Fibroblast of villous mesenchyme (primary cell): ENCODE measurements at places on chromosomes 6 and 20.

DNA sequence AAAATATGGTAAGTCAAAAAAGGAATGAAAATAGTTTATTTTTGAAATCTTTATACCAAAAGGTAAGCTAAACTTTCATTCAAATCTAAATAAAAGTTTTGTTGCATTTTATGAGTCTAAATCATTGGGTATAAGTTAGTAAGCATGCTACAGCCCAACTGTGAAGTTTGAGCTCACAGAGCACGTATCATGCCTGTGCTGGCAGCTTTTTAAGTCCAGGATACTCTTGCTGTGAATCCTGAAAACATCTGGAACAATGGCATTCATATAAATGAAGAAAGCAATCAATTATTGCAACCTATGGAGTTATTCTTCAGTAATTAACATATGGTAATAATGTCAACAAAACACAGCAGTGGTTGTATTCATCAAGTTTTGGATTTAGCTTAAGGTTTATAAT is 656.9 kb downstream of the RFPL4B start:
- no peak for DNase-seq

DNA sequence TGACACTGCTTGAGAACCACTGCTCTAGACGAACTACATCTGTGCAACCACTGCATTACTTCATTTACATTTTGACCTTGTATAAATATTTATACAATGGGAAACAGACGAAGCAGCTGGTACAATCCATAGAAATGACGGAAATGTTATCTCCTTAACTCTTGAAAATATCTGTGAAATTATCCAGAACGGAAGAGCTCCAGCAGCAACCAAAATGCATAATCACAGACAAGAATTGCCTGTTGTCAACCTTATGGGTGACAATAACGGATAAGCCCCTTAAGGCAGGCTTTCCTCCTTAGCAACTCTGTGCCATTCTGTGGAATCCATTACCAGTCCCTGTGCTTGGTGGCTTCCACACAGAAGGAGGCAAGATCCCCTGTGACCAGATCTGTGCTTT is 115.4 kb downstream of the DTNBP1 start:
- peak; percentile 90 for DNase-seq

DNA sequence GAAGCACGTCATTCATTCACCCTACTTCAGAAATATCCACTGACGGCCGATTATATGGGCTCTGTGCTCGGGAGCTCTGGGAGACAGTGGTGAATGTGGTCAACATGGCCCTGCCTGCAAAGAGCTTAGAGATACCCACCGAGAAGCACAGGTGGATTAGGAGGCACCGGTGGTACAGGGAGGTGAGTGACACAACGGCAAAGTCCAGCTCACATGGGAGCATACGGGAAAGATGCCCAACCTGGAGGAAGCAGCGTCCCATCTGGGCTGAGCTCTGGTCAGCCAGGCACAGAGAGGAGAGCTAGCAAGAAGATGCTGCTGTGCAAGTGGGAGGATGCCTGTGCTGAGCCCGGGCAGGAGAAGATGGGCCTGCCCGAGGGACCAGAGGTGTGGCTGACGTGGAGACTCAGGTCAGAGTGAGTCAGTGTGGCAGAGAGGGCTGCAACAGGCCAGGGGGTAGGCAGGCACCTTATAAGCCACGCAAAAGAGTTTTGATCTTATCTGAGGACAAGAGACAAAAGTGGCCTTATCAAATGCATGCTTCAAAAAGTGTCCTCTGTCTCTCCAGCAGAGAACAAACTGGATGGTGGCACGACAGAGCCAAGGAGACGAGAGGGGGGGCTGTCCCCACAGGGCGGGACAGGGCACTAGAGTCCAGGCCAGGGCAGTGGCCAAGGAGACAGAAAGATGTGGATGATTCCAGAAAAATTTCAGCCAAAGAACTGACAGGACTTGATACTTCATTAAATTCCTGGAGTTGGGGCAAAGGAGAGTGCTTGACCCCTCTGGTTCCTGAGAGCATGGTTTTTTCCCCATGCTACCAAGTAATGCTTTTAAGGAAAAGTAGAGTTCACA is 214.6 kb upstream of the SNX9 start:
- DNase-seq = no peak

- DNase-seq = no peak
Observed at GRCh38 chr20:25364180-25364788, 26.4 kb downstream of the ABHD12 start.

DNA sequence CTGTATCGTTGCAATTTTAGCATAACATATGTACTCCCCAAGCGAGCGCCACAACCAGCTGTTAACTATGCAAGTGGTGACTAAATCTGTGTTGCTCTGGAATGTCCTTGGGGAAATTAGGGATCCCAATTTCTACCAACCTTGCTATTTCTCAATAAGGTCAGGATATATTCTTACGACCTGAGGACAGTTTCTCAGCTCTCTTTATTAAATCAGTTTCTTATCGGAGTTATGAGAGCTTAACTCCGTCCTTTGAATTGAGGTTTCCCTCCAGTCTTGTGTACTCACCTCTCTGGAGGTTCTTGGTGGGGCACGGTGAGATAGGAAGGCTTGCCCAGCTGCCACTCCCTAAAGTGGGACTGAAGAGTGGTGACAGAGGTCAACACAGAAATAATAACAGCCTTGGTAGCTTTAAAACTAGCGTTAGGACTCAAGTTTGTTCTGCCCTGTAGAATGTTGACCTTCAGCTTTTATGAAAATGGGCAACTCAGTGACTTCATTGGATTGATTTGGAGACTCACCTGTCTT is 694 bp downstream of the MRPS18B start:
- no peak for DNase-seq

DNA sequence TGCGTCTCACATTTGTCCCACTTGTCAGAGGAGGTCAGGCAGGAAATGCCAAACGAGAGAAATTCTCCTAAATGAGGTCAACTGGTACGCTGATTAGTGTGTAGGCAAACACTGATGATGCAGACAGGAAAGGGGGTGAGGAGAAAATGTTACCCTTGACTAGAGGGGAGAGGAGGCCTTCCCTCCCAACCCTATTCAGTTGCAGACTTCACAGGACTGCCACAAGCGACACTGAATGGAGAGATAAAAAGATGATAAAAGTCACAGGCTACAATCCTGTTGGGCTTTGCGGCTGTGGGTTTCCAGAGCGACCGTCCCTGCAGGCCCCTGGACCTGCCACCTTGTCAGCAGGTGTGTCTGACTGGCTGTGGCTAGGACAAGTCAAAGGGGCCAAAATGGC is 569.4 kb downstream of the CDH26 start:
- no peak for DNase-seq

GRCh38 chr6:31243508-31243907 is 28.4 kb downstream of the HLA-C start:
- DNase-seq = no peak

DNA sequence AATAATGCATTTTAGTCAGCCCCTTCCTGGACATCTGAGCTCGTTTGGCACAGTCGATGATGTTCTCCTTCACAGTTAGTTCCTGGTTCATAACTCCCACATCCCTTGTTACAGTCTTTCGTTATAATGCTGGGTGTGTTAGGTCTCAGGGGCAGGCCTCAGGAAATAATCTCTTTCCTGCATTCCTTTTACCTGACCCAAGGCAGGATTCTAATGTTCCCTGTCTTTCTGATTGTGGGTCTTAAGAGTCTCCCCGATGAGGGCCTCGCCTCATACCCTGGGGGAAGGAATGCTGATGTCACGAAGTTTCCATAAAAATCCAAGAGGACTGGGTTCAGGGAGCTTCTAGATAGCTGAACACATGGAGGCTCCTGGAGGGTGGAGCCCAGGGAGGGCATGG is 104.0 kb upstream of the CARMIL1 start:
- DNase-seq = peak; percentile 64
